ENCODE measurements at places on chromosomes 4 and X. TPM values are rescaled to one million over a fixed set of nuclear protein-coding genes. Genes with fewer than 3 reads are reported as not detected.

DNA sequence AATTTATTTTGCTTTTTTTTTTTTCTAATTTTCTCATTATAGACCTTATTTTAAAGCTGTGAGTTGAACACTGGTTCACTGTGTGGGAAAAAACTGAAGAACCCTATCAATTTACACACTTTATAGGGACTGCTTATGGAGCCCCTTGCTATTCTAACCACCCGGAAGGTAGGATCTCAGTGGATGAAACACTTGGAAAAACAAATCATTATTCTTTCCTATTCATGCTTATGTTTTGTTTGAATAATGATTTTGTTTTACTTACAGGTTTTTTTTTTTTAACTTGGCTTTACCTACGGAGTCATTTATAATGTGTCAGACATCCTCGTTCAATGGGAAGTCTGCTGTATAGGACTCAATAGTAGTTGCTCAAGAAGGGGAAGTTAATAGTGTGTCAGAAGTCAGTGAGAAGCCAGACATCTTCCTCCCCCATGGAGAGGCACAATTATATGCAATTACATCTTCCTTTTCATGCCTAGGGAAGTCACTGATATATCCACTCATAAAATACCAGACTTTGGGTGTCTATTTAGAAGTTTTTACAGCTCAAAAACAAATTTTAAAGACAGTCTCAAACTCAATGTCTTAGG, 113.2 kb downstream of the ARSF start:
- H3K27me3 ChIP-seq = no peaks in the 10 kb centered on the region
- H3K4me3 ChIP-seq = no peak overlapping the region

DNA sequence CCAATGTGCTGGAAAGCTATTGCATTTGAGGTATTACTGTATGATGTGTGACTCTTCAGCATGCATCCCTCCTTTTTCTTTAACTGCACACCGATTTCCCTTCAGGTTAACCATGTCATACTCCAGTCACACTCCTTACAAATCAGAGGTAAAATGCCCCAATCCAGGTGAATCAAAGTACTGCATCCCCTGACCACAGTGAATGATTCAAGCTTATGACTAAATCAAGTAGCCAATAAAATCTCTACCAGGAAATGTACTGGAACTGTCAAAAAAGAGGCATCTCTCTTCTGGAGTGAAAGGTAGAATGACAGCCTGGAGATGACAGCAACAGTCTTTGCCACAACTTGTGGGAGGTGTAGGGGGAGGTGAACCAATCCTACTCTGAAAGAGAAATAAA, 10.4 kb downstream of the ADAMTS3 start:
- DNase-seq = no peak
- no peaks in the 10 kb centered on the region for H3K27me3 ChIP-seq
- no peak overlapping the region for H3K4me3 ChIP-seq
- no peak overlapping the region for H3K27ac ChIP-seq
- no peaks in the 10 kb centered on the region for H3K36me3 ChIP-seq
- no peaks in the 10 kb centered on the region for H3K4me1 ChIP-seq

DNA sequence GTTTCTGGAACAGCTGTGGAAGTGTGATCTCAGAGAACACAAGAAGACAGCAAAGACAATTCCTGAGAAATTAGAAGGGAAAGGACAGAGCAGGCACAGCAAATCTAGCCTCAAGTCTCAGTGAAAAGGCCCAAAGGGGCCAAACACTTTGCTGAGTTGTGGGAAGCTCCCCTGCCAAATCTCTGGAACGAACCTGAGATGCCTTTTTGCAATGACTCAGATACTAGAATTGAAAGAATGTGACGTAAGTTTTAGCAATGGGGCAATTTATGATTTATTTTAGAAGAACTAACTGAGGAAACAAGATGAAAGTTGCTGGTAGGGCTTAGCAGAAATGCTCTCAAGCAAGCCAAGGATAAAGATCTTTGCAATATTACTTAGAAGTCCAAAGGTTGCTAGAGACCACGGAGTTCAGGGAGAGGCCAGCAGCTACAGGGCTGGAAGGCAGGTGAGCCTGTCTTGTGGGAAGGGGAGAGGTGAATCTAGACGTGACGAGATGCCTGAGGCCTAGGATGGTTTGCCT, 92.8 kb downstream of the AMELX start:
- H3K4me3 ChIP-seq = no peak overlapping the region
- no peaks in the 10 kb centered on the region for H3K36me3 ChIP-seq
- no peaks in the 10 kb centered on the region for H3K27me3 ChIP-seq
- DNase-seq = no peak
- no peak overlapping the region for H3K27ac ChIP-seq

CLDN22 gene
- total RNA-seq = not detected

GRCh38 chr4:101960431-101960830, 169.9 kb downstream of the BANK1 start:
- H3K4me3 ChIP-seq = no peak overlapping the region
- H3K4me1 ChIP-seq = no peaks in the 10 kb centered on the region
- H3K27ac ChIP-seq = no peak overlapping the region
- DNase-seq = no peak

DNA sequence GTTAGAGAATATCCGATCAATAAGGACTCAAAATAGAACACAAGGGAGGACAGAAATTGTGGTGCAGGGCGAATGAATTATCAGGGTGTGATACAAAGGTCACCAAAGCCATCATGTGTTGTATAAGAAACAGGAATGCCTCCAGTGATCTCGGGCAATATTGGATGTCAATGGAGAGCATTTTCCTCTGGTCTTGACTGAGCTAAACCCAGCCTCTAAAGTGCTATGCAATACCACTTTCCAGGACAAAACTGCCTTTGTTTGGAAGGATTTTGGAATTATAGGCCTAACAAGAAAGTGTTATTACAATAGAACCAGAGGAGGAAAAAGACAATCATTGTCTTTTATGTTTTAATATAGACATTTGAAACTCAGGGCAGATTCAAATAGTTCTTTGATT, 281.7 kb downstream of the CHM start:
- no peak for DNase-seq
- no peaks in the 10 kb centered on the region for H3K4me1 ChIP-seq
- H3K4me3 ChIP-seq = no peak overlapping the region
- no peak overlapping the region for H3K27ac ChIP-seq

GRCh38 chr4:40587826-40588225, 41.8 kb downstream of the RBM47 start:
- H3K4me1 ChIP-seq = peaks cover 11% of the 10 kb centered on the region
- peaks cover 2% of the 10 kb centered on the region for H3K36me3 ChIP-seq
- no peak for DNase-seq
- H3K27ac ChIP-seq = no peak overlapping the region
- H3K27me3 ChIP-seq = peaks cover 5% of the 10 kb centered on the region

- H3K4me1 ChIP-seq = no peaks in the 10 kb centered on the region
- H3K4me3 ChIP-seq = no peak overlapping the region
These were observed 5.2 kb downstream of the ALB start for GRCh38 chr4:73409012-73409862.

DNA sequence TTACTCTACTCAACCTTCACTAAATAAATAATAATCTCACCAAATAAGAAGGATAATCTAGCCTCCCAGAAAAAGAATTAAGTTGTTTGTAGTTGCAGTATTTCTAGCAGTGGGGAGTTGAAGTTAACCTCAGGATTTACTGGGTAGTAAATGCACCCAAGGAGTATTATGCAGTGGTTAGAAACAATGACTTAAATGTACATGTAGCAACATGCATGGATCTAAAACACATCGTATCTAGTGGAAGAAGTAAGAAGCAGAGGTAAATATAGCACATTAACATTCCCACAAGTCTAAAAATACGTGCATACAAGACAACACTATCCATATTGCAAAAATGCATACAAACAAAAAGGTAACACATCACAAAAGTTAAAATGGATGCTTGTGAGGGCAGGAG, 44.2 kb upstream of the SMAD1 start:
- H3K27me3 ChIP-seq = peaks cover 4% of the 10 kb centered on the region
- no peak overlapping the region for H3K4me3 ChIP-seq
- no peaks in the 10 kb centered on the region for H3K36me3 ChIP-seq
- DNase-seq = no peak
- H3K27ac ChIP-seq = no peak overlapping the region

GRCh38 chr4:155883895-155884294, 17.8 kb upstream of the ASIC5 start:
- H3K4me1 ChIP-seq = no peaks in the 10 kb centered on the region
- H3K4me3 ChIP-seq = no peak overlapping the region
- no peak for DNase-seq
- no peaks in the 10 kb centered on the region for H3K27me3 ChIP-seq
- no peaks in the 10 kb centered on the region for H3K36me3 ChIP-seq

DNA sequence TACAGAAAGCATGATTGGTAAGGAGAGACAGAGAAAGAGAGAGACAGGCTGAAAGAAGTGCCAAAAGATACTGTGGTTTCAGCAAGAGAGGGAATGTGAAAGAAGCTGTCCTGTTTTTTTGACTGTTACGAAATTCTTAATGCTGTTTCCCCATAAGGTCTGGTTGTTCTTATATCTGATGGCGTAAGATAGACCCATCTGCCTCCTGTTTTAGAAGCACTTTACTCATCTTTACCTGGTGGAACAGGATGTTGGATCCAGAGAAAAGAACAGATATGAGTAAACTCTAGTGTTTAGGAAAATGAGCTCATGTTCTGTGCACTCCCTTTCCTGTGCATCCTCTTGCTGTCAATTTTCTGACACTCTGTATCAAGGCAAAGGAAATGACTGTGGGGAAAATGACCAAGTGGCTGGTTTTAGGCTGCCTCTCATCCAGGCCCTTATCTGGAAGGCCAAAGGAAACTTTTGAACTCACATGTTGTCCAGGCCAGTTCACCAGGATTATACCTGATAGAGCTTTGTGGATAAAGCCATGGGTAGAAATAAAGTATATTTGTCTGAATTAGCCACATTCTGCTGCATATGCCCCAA, 311.7 kb upstream of the HTR2C start:
- H3K4me1 ChIP-seq = no peaks in the 10 kb centered on the region
- no peak overlapping the region for H3K4me3 ChIP-seq
- DNase-seq = no peak
- H3K27me3 ChIP-seq = no peaks in the 10 kb centered on the region
- no peak overlapping the region for H3K27ac ChIP-seq

GRCh38 chr4:17561195-17561909, 15.6 kb upstream of the LAP3 start:
- no peak overlapping the region for H3K27ac ChIP-seq
- peaks cover 6% of the 10 kb centered on the region for H3K27me3 ChIP-seq
- no peaks in the 10 kb centered on the region for H3K36me3 ChIP-seq

- no peaks in the 10 kb centered on the region for H3K36me3 ChIP-seq
- H3K4me1 ChIP-seq = peaks cover 2% of the 10 kb centered on the region
These were observed 204.1 kb upstream of the ANK2 start for GRCh38 chr4:112845386-112845785.

FOXO4 gene
- 9.8 TPM for total RNA-seq

- H3K27me3 ChIP-seq = no peaks in the 10 kb centered on the region
- no peak overlapping the region for H3K27ac ChIP-seq
- no peak overlapping the region for H3K4me3 ChIP-seq
- H3K36me3 ChIP-seq = no peaks in the 10 kb centered on the region
These were observed 236.2 kb downstream of the EVC2 start for GRCh38 chr4:5472160-5472591.

DNA sequence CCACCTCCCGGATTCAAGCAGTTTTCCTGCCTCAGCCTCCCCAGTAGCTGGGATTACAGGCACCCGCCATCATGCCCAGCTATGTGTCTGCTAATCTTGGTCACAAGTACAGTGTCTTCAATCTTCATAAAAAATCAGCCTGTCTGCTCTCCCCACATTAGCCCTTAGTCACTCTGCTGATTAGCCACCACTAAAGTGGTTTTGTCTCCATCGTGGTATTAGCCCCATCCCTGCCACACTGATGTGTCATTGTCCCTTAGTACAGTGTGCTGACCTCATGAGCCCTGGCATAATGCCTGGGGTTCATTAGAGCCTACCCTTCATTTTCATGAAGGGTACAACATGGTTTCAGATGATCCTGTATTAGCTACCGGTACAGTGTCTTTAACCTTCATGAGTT, 49.9 kb downstream of the ZNF157 start:
- no peaks in the 10 kb centered on the region for H3K27me3 ChIP-seq
- H3K4me3 ChIP-seq = no peak overlapping the region
- no peak overlapping the region for H3K27ac ChIP-seq
- H3K4me1 ChIP-seq = no peaks in the 10 kb centered on the region
- H3K36me3 ChIP-seq = no peaks in the 10 kb centered on the region

GRCh38 chr4:82898322-82899243, 2.0 kb upstream of the THAP9 start:
- H3K36me3 ChIP-seq = peaks cover 38% of the 10 kb centered on the region
- no peak overlapping the region for H3K4me3 ChIP-seq
- H3K4me1 ChIP-seq = peaks cover 28% of the 10 kb centered on the region
- DNase-seq = no peak
- no peaks in the 10 kb centered on the region for H3K27me3 ChIP-seq

DNA sequence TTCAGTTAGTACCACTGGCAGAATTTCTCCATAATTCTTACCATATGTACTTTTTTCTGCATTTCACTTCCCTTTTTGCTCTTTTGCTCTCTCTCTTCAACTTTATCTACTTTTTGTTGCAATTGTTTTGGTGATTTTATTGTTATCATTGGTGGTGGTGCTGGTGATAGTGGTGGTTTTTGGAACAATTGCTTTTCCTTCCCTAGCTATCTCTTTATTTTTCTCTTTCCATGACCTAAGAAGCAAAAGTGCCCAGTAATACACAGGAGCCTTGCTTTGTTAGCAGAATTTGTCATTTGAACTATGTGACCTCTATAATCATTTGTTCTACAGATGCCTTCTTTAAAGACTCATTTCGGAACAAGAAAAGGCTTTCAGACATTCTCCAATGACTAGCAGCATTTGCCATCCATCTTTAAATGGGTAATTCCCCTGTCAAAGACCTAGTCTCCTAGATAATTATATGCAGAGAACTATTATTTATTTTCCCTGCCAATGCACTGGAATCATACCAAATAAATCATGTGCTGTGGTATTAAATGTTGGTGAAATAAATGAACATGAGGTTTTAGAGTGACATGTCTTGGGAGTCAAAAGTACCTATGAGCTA, 154.5 kb downstream of the GASK1B start:
- no peaks in the 10 kb centered on the region for H3K4me1 ChIP-seq
- no peaks in the 10 kb centered on the region for H3K27me3 ChIP-seq
- no peak overlapping the region for H3K4me3 ChIP-seq
- no peak overlapping the region for H3K27ac ChIP-seq
- no peak for DNase-seq
- H3K36me3 ChIP-seq = no peaks in the 10 kb centered on the region

DNA sequence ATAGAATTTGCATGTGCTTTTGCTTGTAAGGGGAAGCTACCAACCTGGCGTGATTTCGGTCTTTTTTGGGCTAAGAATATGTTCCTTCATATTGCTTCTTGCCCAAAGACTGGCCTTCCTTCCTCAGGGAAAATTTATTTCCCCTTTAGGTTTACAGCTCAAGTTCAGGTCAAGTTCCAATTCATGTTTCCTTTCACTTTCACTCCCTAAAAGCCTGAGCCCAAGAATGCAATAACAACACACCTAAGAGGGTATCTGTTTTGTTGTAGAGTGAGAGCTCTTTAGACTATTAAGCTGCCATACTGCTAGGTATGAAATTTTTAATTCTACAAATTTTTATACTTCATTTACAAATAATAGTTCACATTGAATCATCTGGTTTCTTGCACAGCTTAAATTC, 299.6 kb downstream of the TLL1 start:
- no peak overlapping the region for H3K4me3 ChIP-seq
- H3K36me3 ChIP-seq = no peaks in the 10 kb centered on the region
- H3K27ac ChIP-seq = no peak overlapping the region
- DNase-seq = no peak
